ENCODE measurements at places on chromosomes 5 and 9.

DNA sequence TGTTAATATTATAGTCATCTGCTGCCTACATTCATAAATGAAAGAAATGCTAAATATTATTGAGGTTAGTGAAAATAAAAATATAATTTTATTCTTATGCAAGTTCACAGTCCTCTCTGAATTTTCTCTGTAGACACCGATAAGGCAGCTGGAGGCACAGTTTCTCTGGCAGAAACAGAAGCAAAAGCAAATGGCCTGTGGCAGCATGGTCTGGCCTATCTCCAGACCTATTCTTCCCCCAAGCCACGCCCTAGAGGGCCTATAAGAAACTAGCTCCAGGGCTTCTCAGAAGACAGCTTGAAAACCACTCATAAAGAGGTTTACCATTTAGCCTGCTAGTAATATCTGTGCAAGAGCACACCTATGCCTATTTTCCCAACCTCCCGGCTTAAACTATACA, 28.4 kb downstream of the MRPS27 start:
- DNase-seq = no peak

- DNase-seq = no peak
Observed at GRCh38 chr9:118674942-118675341, 694.3 kb downstream of the BRINP1 start.

- DNase-seq = no peak
Observed at GRCh38 chr9:34084562-34084961, 35.9 kb upstream of the UBAP2 start.

DNA sequence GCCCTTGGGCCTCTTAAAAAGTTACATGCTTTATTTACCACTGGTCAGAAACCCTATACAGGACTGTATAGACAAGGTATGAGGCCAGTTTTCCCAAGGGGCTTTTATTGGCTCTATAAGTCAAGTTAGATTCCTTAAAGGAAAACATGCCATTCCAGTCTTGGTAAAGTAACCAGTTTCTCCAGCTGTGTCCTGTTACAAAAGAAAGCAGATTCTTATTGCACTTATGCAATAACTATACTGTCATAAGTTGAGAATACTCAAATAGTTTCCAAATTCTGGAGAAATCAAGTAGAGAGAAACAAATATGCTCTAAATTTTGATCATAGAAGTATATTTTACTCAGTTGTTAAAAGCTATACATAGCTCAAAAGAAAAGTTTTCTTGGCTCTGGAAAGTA, 47.2 kb downstream of the PTGS1 start:
- DNase-seq = no peak

- no peak for DNase-seq
Observed at GRCh38 chr9:130877300-130877699, 19.3 kb downstream of the QRFP start.

DNA sequence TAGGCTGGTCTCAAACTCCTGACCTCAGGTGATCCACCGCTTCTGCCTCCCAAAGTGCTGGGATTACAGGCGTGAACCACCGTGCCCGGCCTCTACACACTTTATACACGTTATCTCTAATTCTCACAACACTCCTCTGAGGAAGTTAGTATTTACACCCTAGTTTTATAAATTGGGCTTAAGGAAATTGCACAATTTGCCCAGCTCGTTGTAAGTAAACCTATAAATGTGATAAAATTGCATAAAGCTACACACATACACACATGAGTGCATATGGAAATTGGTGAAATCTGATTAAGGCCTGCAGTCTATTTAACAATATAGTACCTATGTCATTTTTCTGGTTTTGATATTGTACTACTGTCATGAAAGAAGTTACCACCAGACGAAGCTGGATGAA, 4.4 kb upstream of the SLC4A9 start:
- no peak for DNase-seq
